Body of pancreas (tissue), 4 donors: ENCODE measurements at places on chromosomes 3 and 15.

- H3K4me3 ChIP-seq = no peak overlapping the region
- H3K36me3 ChIP-seq = no peaks in the 10 kb centered on the region
- DNase-seq = no peak
- H3K4me1 ChIP-seq = peaks cover 23% of the 10 kb centered on the region
Measured at GRCh38 chr15:51092480-51093040, 2.1 kb downstream of the TNFAIP8L3 start.

GRCh38 chr15:67127965-67128364 lies 62.6 kb downstream of the SMAD3 start:
- H3K27ac ChIP-seq = peak overlapping the region; percentile 81
- H3K4me1 ChIP-seq = peaks cover 74% of the 10 kb centered on the region
- H3K27me3 ChIP-seq = no peaks in the 10 kb centered on the region
- no peak overlapping the region for H3K4me3 ChIP-seq
- DNase-seq = no peak

GRCh38 chr3:134106580-134106979 lies 76.9 kb upstream of the SLCO2A1 start:
- no peak for DNase-seq
- peak overlapping the region; percentile 48 for H3K27ac ChIP-seq
- H3K4me1 ChIP-seq = peaks cover 37% of the 10 kb centered on the region
- H3K36me3 ChIP-seq = no peaks in the 10 kb centered on the region

DNA sequence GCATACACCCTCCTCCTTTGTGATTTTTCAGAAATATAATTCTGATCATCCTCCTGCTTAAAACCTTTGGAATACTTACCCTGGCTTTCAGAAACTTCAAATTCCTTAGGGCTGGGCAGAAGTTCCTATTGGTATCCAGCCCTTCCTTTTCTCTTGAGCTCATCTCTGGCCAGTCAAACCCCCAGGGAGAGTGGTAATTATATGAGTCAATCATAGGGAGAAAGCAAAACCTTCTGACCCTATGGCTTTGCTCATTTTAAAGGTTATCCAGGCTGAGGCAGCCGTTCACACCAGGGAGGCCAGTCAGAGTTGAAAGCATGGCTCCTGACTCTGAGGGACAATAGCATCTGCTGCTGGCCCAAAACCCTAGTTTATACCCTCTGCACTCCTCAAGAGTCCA lies 23.9 kb upstream of the CTNNB1 start:
- no peaks in the 10 kb centered on the region for H3K4me1 ChIP-seq
- H3K4me3 ChIP-seq = no peak overlapping the region
- no peaks in the 10 kb centered on the region for H3K27me3 ChIP-seq
- H3K36me3 ChIP-seq = no peaks in the 10 kb centered on the region
- DNase-seq = no peak
